Stimulated activated CD4-positive, alpha-beta T cell treated with anti-CD3 and anti-CD28 coated beads, Interleukin-4, amount 100 ng/mL, for 48 hours (primary cell): ENCODE measurements at places on chromosomes 6 and 20.

- no peak for DNase-seq
These were observed 288.0 kb upstream of the AGPAT4 start for GRCh38 chr6:161561908-161562307.

GRCh38 chr6:37727996-37728395 lies 30.3 kb upstream of the MDGA1 start:
- no peak for DNase-seq

DNA sequence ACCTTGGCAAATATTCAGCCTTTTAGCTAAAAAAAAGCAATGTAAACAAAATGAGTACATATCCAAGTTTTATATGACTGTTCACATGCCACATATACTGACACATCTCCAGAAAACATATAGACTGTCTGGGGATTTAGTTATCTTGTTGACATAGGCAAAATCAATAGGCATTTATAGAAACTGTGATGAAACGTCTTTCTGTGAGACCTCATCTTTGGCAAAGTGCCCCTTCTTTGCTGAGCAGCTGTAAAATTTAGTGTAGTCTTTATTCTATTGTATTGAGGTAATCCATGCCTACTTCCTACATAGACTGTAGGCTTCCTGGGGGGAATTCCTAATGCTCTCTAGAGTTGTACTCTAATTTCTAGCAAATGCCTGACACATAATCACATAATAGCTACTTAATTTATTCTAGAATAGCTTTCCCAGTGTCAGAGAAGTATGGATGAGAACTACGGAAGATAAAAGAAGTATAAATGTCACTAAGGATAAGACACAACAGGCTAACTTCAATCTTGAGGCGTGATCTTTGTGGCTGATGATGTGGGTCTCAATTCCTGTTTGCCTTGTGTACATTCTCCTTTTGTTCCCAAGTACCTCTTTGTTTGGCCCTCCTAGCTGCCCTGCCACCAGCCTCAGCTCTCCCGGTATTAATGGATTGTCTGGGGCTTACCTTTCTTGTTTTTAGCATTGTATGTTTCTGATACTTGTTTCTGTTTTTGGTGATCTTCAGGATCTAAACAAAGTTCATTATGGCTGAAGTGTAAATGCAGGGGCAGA lies 30.6 kb downstream of the PTCHD4 start:
- DNase-seq = no peak

DNA sequence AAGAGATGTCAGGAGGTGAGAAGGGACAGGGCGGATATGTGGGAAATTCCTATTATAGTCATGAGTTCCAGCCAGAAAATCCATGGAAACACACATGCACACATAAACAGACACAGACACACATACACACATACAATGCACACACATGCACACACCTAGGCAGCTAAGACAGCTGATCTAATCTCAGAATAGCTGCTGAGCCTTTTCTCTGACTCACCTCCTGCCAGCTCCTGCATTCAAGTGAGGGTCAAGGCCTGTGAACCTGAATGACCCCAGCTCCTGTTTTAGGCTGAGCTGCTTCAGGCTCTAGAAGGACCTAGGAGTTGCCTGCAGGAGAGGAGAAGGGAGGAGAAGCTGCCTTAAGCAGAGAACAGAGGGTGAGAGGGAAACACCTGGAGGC lies 21.6 kb upstream of the RAET1L start:
- no peak for DNase-seq

DNA sequence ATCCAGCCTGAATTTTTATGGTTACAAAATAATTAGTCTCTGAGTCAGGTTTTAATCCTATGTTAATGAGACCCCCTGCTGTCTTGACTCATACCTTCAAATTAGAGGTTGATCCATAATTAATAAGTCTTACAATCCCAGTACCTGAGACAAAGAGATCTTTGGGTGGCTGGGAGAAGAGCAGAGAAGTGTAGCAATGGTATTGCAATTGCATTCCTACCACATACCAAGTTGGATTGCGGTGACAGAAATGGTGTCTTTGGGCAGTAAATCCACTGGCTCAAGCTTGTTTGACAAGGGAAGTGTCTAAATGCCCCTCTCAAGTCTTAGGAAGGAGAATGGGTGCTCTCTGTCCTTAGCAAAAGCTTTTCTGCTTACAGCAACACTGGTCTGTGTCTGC lies 150.4 kb downstream of the BTBD3 start:
- DNase-seq = no peak

GRCh38 chr6:130307752-130308361 lies 58.0 kb upstream of the TMEM200A start:
- DNase-seq = no peak

DNA sequence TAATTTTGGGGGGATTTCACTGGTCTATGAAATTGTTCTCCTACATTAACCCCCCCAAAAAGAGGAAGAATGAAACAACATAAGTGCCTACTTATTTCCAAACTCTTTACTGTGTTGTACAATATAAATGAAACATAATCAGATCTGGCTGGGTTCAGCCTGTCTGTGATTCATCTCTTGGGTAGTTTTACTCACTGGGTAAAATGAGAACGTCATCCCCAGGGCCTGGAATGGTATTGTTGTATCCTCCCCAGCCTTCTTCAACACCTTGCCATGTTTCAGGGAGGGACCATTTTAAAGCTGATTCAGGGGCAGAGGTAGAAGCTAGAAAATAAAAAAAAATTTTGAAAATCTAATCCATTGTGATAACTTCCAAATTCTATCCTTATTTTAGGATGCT lies 256.7 kb downstream of the PKHD1 start:
- no peak for DNase-seq

GRCh38 chr6:15953152-15953880 lies 175.6 kb upstream of the MYLIP start:
- no peak for DNase-seq

GRCh38 chr6:73394577-73395354 lies at the start of gene DDX43:
Gene DDX43, plus strand, starts transcription at chr6:73394828. Its CDS starts 78 bp downstream, at chr6:73394906.
- DNase-seq = peak; percentile 10
